Liver (tissue), 10 donors: ENCODE measurements at places on chromosomes 6 and 20. TPM values are rescaled to one million over a fixed set of nuclear protein-coding genes. Genes with fewer than 3 reads are reported as not detected.

Gene EPPIN
- not detected for polyA plus RNA-seq

Gene CST11
- not detected for polyA plus RNA-seq

Gene EFCAB8
- polyA plus RNA-seq, result not detected

Gene TRPC4AP
- polyA plus RNA-seq, result 32.8 TPM

Gene TNFRSF21
- polyA plus RNA-seq, result 2.6 TPM

Gene OOEP
- polyA plus RNA-seq, result 0.06 TPM

DNA sequence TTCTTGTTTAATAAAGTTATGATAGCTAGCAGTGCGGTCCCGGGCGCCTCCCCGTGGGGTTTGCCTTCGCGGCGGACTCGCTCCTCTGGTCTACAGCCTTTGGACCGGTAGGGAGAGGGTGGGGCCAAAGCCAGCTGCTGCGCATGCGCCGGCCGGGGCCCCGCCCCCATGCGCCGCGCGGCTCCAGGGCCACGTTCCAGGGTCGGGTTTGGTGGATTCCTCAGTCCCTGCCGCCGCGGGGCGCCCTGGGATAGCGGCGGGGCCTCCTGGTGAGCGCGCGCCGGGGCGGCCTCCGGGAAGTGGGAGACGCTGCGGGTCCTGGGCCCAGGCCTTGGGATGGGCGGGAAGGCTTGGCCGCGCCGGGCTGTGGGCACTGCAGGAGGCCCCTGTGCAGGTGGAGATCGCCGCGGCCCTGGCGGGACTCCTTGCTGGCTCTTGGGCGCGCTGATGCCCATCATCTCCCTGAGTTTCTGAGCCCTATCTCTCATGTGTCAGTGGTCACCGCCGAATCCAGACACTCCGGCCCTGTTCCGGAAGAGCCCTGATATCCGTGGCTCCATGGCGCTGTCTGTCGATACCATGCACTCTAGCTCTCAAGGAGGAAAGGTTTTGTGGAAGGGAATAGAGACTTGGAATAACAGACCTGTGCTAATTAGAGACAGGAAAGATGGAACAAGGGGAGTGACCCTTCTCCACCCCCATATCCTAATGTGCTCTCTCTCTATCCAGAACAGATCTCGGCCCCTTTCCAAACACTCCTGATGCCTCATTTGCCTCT lies at the start of gene VARS2:
Gene VARS2 (plus strand): TSS at position 163 of the 778 bp plus-strand sequence. CDS start 599 bp downstream, at position 762.
- H3K4me3 ChIP-seq, result peak within 1 kb of the TSS; percentile 63
- peak; percentile 94 for DNase-seq
- no peaks in the 10 kb centered on the region for H3K4me1 ChIP-seq
- H3K36me3 ChIP-seq, result peaks cover 23% of the 10 kb centered on the region

DNA sequence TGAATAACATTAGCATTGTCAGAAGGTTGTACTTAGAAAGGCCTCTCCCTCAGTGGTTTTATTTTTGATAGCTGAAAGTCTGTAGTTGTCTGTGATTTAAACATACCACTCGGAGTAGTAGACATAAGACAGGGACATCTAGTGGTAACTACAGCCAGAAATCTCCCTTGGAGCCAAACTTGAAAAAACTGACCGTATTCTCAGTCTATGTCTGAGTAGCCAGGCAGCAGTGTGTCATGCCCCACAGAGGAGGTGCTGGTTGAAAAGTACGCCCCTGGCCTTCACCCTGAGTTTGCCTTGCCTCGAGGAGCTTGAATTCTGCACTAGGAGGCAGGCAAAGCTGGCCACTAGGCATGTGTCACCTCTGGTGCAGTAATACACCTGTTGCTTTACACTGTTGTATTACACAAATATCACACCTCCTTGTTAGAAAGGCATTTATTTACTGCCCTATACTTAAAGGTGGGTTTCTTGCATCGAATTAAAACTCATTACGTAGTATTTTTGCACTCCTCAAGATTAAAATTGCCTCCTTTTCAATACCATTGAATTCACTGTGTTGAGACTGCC lies 20.8 kb downstream of the ZBTB2 start:
- peaks cover 6% of the 10 kb centered on the region for H3K4me1 ChIP-seq
- H3K4me3 ChIP-seq, result no peak overlapping the region
- H3K27ac ChIP-seq, result no peak overlapping the region
- no peak for DNase-seq
- H3K36me3 ChIP-seq, result peaks cover 12% of the 10 kb centered on the region
- no peaks in the 10 kb centered on the region for H3K27me3 ChIP-seq

DNA sequence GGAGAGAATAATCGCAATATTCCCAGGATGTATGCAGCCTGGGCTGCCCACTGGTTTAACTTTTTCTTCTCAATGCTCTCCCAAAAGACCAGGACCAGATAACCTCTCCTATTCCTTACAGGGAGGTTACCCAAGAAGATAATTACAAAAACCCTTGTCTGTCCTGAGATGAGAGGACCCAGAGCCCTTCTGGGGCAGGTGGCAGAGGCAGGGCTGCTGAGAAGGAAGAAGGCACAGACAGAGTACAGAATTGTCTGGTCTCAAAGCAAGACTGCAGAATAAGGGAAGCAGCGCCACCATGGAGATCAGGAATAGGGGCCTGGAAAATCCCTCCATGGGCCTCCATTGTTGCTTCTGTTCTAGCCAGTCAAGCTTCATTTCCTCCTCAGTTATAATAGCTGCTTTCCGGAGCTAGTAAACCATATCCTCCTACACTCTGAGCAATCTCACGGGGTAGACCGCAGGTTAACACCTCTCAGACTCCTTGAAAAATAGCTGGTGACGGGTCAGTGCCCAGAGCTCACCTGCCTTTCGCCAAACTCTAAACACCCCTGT lies 463 bp upstream of the HLA-DMB start:
- H3K27ac ChIP-seq, result peak overlapping the region; percentile 39
- no peak for DNase-seq
- H3K36me3 ChIP-seq, result no peaks in the 10 kb centered on the region

GRCh38 chr6:16690608-16691142 lies 70.6 kb downstream of the ATXN1 start:
- no peaks in the 10 kb centered on the region for H3K36me3 ChIP-seq
- no peak for DNase-seq
- H3K27me3 ChIP-seq, result no peaks in the 10 kb centered on the region
- no peak overlapping the region for H3K27ac ChIP-seq
- H3K4me1 ChIP-seq, result no peaks in the 10 kb centered on the region
- H3K4me3 ChIP-seq, result no peak overlapping the region

DNA sequence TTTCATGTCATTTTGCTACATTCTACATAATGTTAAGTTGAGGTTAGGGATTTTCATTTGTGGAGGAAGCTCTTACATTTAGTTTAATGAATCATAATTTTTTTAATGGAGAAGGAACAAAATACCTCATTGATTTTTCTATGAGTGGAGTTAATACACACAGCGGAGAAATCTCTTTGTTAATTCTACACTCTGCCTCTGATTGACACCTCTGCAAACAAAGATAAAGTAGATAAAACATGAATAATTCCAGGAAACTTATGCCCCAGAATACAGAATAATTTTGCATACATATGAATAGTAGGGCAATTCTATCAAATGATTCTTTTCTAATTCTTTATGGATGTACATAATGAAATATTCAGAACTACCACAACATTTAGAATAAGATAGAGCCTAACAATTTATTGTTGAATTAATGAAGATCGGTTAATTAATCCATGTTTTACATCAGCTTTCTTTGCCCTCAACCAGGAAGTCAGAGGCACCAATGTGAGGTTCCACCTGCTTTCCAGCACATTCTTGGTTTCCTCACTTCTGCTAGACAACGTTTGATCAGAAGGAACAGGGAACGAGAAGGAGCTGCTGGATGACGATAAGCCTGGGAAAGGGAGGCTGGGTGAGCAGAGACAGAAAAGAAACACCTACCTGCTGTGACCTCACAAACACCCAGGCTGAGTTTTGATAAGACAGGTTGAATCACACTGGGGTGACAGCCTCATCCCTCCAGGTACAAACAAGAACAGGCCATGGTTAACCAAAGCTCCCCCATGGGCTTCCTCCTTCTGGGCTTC lies 4.3 kb downstream of the OR2H1 start:
- no peak overlapping the region for H3K4me3 ChIP-seq
- no peak for DNase-seq
- no peaks in the 10 kb centered on the region for H3K4me1 ChIP-seq

DNA sequence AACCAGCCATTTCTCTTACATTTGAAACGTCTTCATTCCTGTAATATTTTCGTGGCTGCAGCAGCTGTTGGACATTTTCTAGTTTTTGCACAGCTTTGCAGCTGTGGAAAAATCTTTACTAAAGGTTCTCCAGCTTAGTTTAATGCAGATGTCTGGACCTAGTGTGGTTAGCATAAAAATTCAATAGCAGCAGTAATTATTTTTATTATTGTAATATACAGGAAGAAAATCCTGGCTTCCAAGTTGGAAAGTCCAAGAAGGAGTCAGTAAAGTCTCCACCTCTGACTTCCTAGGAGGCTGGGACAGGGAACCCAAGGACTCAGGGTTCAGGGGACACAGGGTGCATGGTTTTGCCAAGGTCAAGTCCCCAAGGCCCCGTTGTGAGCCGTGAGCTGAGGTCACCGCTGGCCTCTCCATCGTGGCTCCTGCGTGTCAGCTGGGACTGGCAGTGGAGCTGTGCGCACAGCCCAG lies 230.6 kb downstream of the FNDC1 start:
- H3K4me3 ChIP-seq, result no peak overlapping the region
- H3K27ac ChIP-seq, result no peak overlapping the region
- no peaks in the 10 kb centered on the region for H3K27me3 ChIP-seq
- DNase-seq, result no peak
- no peaks in the 10 kb centered on the region for H3K4me1 ChIP-seq

DNA sequence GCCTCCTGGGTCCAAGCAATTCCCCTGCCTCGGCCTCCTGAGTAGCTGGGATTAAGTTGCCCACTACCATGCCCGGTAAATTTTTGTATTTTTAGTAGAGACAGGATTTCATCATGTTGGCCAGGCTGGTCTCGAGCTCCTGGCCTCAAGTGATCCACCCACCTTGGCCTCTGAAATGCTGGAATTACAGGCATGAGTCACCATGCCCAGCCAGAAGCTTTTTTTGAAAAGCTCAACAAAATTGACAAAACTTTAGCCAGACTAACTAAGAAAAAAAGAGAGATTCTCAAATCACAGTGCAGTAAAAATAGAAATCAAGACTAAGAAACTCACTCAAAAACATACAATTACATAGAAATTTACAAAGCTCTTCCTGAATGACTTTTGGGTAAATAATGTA lies 420.6 kb downstream of the COL12A1 start:
- DNase-seq, result no peak
- no peaks in the 10 kb centered on the region for H3K36me3 ChIP-seq
- no peak overlapping the region for H3K27ac ChIP-seq
- H3K4me1 ChIP-seq, result no peaks in the 10 kb centered on the region
- no peaks in the 10 kb centered on the region for H3K27me3 ChIP-seq

DNA sequence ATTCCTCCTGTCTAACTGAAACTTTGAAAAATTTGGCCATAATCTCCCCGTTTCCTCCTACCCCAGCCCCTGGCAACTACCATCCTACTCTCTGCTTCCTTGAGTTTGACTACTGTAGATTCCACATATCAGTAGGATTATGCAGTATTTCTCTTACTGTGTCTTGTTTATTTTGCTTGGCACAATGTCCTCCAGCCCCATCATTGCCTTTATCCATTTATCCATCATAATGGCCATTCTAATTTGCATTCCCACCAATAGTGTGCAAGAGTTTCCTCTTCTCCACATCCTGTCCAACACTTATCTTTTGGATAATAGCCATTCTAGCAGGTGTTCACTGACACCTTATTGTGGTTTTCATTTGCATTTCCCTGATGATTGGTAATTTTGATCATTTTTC lies 202.3 kb downstream of the THBS2 start:
- H3K36me3 ChIP-seq, result no peaks in the 10 kb centered on the region
- no peaks in the 10 kb centered on the region for H3K4me1 ChIP-seq
- H3K27ac ChIP-seq, result no peak overlapping the region
- no peak overlapping the region for H3K4me3 ChIP-seq
- no peak for DNase-seq

GRCh38 chr20:14049111-14049510 lies 53.8 kb downstream of the MACROD2 start:
- no peak for DNase-seq
- no peaks in the 10 kb centered on the region for H3K36me3 ChIP-seq
- no peak overlapping the region for H3K4me3 ChIP-seq
- H3K4me1 ChIP-seq, result no peaks in the 10 kb centered on the region
- no peak overlapping the region for H3K27ac ChIP-seq
- no peaks in the 10 kb centered on the region for H3K27me3 ChIP-seq

DNA sequence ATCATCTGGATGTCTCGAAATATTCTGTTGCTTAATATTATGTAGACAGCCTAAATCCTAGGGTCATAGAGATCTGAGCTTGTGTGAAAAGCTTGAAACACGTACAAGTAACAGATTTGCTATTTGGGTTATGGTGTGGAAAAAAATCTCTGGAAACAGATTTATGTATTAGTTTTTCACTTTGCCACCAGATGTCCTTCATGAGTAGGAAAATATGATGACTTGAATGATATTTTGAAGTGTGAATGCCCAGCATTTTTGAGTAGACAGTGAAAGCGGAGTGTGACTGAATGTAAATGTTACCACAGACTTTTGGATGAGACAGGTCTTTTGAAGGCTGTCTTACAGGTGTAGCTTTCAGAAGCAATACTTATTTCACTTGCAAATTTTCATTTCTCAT lies 4.2 kb upstream of the BMP6 start:
- H3K27me3 ChIP-seq, result peaks cover 2% of the 10 kb centered on the region
- peaks cover 11% of the 10 kb centered on the region for H3K4me1 ChIP-seq
- no peak for DNase-seq
- no peak overlapping the region for H3K4me3 ChIP-seq
- no peaks in the 10 kb centered on the region for H3K36me3 ChIP-seq

DNA sequence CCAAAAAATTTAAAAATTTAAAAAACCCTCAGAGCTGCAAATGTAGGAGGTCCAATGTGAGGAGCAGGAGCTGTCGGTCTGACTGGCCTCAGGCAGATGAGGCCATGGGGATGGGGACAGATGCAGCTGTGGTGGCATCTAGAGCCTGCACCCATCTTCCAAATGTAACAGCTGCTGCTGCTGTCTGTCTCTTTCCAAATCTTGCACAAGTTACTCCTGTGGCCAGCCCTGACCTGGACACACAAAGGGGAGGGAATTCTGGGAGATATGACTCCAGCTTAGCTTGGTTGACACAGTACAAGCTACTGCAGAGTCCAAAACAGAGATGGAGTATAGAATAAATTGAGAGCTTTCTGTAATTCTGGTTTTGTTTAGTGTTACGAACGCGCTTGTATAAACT lies 115.2 kb downstream of the PRND start:
- H3K36me3 ChIP-seq, result no peaks in the 10 kb centered on the region
- no peak for DNase-seq
- H3K4me3 ChIP-seq, result no peak overlapping the region
- H3K27ac ChIP-seq, result no peak overlapping the region
- no peaks in the 10 kb centered on the region for H3K4me1 ChIP-seq
- H3K27me3 ChIP-seq, result peaks cover 2% of the 10 kb centered on the region

DNA sequence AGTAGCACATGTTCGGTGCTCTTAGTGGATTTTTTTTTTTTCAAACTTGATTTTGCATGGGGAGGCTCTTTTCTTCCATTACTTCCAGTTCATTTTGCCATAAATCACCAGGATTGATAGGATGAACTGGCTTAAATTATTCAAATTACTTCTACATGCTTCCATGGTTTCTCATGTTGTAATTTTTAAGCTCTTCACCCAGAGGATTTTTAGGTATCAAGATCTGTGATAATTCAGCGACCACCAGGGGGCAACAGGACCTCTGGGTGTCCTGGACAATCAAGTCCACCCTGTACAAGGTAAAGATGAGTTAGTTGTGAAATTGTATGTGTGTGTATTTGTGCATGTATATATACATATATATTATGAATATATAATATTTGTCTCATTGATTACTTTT lies 4.2 kb upstream of the EPHA7 start:
- H3K27me3 ChIP-seq, result no peaks in the 10 kb centered on the region
- DNase-seq, result peak; percentile 40
- H3K4me3 ChIP-seq, result no peak overlapping the region
- H3K36me3 ChIP-seq, result no peaks in the 10 kb centered on the region
- peaks cover 12% of the 10 kb centered on the region for H3K4me1 ChIP-seq
